ENCODE measurements at places on chromosomes 13 and 19.

- DNase-seq = peak; percentile 15
These were observed 42.4 kb downstream of the ZC3H13 start for GRCh38 chr13:46010148-46010547.

DNA sequence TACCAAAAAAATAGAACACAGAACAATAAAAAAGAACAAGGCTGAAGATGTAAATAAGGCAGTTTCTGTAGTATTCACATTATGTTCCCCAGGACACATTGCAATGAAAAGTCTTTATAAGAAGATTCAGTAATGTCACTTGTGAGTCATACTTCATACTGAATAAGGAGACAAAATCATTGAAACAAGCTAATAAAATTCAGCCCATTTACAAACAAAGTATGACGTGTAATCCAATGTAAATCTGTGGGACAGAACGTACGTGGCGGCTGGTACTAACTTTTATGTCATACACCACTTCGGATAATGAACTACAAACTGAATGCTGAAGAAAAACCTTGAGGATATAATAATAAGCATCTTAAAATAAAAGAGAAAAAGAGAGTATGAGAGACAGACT is 512.8 kb upstream of the MIR17HG start:
- no peak for DNase-seq

DNA sequence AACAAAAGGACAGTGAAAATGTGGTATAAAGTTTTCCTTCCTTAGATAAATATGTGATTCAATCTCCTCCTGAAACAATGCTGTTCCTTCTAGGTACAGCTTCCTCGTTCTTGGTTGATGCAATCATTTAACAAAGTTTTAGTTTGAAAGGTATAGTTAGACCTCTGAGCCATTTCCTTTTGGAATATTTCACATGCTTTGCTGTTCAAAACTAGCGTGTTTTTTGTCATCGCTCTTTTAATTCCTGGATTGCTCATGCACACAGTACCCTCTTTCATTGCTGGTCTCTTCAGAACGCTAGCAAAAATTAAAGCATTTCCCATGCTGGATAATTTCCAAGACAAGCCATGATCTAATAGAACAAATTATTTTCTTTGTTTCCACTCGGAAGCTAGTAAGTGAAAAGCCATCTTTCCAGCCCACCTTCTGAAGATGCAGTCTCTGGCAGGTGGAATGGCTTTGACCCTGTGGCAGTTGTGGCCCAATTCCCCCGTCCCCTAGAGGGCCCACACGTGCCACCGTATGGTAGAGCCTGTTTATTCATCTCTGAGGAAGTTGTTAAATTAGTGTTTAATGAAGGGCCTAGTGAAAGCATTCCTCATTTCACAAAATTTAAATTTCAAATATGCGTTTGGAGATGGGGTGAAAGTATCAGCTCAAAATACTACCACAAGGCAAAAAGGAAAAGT is 1040.6 kb upstream of the SLC10A2 start:
- no peak for DNase-seq

- peak; percentile 74 for DNase-seq
These were observed 8.9 kb upstream of the CRTC1 start for GRCh38 chr19:18674616-18675015.

DNA sequence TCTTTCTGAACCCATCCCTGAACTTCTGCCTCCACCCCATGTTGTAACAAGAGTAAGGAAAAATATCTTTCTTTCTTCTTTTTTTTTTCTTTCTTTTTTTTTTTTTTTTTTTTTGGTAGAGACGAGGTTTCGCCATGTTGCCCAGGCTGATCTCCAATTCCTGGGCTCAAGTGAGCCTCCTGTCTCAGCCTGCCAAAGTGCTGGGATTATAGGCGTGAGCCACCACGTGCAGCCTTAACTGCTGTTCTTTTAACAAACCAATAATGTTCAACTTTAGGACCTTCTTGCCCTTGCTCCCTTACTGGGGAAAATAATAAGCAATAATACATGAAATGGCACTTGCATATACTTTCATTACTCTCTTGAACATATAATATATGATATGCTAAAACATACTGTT is 19.6 kb downstream of the GPR183 start:
- no peak for DNase-seq

GRCh38 chr13:67228031-67228430 is 2.1 kb downstream of the PCDH9 start:
- DNase-seq = no peak

GRCh38 chr13:112791663-112792440 is 102.0 kb downstream of the ATP11A start:
- DNase-seq = no peak

DNA sequence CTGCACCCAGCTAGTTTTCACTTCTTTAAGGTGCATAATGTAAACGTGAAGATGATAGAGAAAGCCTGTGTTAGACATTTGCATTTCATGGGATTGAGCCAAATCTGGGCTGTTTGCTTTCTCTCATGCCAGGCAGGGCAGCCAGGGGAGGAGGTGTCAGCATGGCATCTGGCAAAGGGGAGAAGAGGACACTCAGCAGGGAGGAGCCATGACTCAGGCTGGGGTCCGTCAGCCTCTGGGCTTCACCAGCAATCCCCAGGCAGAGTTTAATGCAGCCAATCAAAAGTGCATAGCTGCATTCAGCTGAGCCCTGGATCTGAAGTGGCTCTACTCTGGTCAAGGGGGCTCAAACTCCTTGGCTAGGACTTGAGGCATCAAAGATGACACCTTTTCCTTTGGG is 23.5 kb downstream of the EBPL start:
- no peak for DNase-seq

GRCh38 chr19:19422156-19422555 is 16.7 kb downstream of the GATAD2A start:
- no peak for DNase-seq

DNA sequence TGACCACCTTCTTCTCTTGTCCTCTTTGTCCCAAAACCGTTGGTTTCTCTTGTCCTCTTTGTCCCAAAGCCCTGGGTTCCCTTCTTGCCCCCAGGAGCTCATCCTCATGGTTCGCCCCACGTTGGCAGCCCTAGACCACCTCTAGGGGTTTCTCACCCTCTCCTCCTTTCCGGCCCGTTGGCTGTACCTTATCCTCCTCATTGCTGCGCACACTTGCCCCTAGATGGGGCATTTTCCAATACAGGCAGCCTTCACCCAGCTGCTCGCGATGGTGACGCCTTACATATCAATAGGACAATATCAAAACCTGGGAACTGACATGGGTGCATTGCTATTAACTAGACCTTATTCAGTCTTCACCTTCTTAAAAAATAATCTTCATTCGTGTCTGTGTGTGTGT is 86.5 kb downstream of the IPO5 start:
- no peak for DNase-seq

DNA sequence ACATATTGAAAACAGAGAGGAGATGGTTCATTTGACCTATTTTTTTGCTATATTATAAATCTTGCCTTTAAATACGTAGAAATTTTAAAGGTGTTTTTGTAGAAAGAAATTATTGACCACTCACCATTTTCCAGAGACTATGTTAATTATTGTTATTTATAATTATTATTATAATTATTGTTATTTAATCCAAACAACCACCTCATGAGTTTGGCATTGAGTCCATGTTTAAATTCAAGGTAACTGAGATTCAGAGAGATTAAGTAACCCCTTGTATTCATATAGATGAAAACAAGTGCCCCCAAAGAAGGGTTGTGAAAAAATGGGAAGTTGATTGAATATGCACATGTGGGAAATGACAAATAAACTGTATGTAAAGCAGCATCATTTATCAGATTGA is 692.5 kb upstream of the MIR17HG start:
- DNase-seq = no peak

DNA sequence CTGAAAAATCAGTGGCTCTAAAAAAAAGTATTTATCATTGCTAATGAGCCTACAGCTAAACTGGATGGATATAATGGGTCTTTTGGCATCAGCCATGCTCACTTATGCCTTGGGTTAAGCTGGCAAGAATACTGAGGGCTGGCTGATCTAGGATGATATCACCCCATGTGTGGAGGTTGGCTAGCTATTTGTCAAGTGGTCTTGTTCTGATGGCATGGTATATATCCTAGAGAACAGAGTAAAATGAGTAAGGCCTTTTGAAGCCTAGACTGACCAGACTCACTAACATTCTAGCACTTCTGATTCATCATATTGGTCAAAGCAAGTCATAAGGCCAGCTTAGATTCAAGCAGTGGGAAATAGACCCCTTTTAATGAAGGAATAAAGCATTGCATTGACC is 383.0 kb downstream of the SLITRK1 start:
- DNase-seq = no peak

DNA sequence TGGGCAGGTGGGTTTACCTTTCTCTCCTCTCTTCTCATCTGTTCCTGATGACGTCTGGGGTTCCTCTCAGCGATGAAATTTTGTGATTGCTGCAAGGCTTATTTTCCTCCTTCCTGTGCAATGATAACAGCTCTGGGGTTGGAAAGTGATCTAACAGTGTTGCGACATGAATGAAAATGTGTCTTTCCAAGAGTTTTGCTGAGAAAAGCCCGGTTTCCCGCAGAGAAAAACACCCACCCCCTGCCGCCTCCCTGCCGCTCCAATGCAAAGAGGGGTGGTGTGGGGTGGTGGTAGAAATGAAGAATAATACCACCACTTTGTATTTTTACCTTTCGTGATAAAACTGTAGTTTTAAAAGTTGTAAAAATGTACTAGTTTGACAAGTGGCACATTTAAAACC is 232.0 kb downstream of the OLFM4 start:
- no peak for DNase-seq

DNA sequence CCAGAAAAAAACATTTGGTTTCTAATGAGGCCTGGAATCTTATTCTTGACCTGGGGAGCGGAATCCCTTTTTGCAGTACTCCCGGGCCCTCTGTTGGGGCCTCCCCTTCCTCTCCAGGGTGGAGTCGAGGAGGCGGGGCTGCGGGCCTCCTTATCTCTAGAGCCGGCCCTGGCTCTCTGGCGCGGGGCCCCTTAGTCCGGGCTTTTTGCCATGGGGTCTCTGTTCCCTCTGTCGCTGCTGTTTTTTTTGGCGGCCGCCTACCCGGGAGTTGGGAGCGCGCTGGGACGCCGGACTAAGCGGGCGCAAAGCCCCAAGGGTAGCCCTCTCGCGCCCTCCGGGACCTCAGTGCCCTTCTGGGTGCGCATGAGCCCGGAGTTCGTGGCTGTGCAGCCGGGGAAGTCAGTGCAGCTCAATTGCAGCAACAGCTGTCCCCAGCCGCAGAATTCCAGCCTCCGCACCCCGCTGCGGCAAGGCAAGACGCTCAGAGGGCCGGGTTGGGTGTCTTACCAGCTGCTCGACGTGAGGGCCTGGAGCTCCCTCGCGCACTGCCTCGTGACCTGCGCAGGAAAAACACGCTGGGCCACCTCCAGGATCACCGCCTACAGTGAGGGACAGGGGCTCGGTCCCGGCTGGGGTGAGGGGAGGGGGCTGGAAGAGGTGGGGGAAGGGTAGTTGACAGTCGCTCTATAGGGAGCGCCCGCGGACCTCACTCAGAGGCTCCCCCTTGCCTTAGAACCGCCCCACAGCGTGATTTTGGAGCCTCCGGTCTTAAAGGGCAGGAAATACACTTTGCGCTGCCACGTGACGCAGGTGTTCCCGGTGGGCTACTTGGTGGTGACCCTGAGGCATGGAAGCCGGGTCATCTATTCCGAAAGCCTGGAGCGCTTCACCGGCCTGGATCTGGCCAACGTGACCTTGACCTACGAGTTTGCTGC is at the start of gene ICAM4:
ICAM4 (plus strand) TSS at position 153 of the 935 bp plus-strand sequence; CDS start at position 211, 58 bp downstream.
- no peak for DNase-seq

DNA sequence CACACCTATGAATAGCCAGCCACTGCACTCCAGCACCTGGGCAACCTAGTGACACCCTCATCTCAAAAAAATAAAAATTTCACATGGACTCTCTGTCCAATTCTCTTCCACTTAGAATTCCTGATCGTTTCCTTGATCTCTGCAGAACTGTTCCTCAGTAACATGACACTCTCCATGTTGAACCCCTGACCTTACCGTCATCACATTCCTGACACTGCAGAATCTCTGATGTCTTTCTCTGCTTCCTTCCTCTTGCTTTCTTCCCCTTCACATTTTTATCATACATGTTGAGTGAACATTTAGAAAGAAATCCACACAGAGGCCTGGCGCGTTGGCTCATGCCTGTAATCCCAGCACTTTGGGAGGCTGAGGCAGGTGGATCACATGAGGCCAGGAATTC is 15.0 kb downstream of the ZNF114 start:
- no peak for DNase-seq

GRCh38 chr13:39154041-39154440 is 115.8 kb downstream of the NHLRC3 start:
- no peak for DNase-seq

DNA sequence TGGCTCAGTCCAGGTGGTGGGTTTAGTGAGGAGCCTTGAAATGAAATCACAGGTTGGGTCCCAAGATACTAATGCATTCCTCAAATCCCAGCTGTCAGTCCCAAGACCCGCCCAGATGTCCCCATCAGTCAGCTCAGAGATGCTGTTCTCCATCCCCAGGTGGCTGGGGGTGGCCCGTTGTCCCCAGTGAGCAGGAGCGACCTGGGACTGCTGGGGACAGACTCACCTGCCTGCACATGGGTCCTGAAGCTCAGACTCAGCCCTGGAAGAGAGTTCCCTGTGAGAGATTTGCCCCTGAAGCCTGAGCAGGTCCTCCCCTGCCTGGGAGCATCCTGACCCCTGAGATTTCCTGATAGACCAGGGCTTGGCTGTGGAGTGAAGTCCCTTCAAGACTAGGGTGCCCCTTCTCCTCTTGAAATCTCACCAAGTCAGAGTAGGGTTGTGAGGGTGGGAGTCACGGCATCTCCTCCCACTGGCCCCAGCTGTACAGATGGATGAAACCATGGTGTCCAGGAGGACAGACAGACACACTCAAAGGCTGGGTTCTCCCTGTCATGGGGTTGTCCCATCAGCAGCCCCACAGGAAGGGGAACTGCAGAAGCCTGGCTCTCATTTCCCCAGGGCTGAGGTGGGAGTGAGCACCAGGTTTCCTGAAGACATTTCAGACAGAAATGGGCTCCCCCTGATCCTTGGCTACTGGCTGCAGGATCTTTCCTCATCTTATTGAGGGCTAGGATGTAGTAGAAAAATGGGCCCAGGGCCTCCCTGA is 14.4 kb downstream of the LILRA5 start:
- DNase-seq = no peak

DNA sequence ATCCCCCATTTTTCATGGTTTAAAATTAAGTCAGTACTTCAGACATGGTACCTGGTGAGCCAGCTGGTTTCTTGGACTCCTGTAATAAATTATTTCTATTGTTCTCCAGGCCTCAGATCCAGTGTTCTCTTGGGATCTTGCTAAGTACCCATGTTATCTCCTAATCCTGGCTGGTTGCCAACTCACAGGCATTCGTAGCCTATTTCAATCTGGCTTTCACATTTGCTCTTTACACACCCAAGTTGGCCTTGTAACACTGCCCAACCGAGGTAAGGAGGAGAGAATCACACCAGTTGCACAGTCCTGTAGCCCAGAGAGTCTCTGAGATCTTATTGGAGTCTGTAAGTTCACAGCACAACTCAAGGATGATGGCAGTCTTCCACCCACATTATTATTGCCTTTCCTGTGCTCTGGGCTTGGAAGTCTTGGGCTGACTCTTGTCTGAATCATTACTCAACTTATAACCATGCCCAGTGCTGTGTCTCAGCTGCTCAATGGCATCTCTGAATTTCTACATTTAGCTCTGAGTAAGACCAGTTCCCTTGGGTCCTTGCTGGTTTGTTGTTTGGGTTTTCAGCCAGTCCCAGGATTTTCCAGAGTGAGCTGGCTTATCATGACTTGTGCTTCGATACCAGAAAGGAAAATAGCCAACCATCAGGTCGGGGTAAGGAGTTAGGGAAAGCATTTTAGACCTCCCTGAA is 76.6 kb upstream of the KLF12 start:
- no peak for DNase-seq

- no peak for DNase-seq
These were observed 2.3 kb downstream of the CEBPG start for GRCh38 chr19:33375837-33376159.

GRCh38 chr13:32902874-32903273 is 113.3 kb upstream of the KL start:
- peak; percentile 52 for DNase-seq
